ENCODE measurements at places on chromosomes 13 and 19. TPM values are rescaled to one million over a fixed set of nuclear protein-coding genes. Genes with fewer than 3 reads are reported as not detected.

ZNF888 gene
- total RNA-seq, result 6.5 TPM

KLF1 gene
- total RNA-seq, result 0.14 TPM

CAPNS1 gene
- 423 TPM for total RNA-seq

ZNF320 gene
- 4.6 TPM for total RNA-seq

SIAH3 gene
- 0.17 TPM for total RNA-seq

FGF9 gene
- total RNA-seq, result not detected

CACNA1A gene
- total RNA-seq, result 1.2 TPM

PSG1 gene
- not detected for total RNA-seq

YJU2 gene
- total RNA-seq, result 26.0 TPM

CEACAM3 gene
- not detected for total RNA-seq

VSTM2B gene
- total RNA-seq, result not detected
